ENCODE measurements at places on chromosomes 6 and 20.

- DNase-seq: no peak
These were observed 19.9 kb downstream of the COL9A1 start for GRCh38 chr6:70282919-70283461.

GRCh38 chr6:129609635-129610034 is 100.3 kb downstream of the ARHGAP18 start:
- no peak for DNase-seq

DNA sequence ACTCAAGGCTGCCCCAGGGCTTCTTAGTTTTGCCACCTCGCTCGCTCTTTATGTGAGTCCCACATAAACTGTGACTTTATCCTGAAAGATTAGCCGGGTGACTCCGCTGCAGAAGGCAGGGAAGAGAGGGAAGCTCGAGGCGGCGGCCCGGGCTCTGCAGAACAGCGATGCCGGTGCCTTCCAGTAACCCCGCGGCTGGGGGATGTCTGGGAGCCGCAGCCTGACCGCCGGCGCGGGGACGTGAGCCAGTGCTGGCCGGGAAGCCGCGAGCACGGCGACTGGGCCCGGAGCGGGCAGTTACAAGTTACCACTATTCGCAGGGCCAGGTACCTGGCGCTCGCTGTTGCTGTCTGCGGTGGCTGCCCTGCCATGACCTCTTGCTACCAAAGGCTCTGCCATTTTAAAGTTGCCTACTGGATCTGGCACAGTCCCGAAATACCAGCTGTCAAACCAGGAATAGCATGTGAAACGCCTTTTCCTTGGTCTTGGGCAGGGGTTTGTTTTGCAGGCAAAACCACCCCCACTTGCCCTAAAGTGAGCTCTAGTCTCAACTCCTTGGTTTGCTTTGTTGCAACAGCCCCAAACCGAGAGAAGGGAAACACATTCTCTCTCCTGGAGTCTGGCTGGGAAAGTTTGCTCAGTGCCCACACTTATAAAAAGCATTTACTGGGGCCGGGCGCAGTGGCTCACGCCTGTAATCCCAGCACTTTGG is 124.0 kb upstream of the SLC2A12 start:
- peak; percentile 77 for DNase-seq

- DNase-seq: no peak
These were observed 851 bp downstream of the SNX5 start for GRCh38 chr20:17967521-17968365.

DNA sequence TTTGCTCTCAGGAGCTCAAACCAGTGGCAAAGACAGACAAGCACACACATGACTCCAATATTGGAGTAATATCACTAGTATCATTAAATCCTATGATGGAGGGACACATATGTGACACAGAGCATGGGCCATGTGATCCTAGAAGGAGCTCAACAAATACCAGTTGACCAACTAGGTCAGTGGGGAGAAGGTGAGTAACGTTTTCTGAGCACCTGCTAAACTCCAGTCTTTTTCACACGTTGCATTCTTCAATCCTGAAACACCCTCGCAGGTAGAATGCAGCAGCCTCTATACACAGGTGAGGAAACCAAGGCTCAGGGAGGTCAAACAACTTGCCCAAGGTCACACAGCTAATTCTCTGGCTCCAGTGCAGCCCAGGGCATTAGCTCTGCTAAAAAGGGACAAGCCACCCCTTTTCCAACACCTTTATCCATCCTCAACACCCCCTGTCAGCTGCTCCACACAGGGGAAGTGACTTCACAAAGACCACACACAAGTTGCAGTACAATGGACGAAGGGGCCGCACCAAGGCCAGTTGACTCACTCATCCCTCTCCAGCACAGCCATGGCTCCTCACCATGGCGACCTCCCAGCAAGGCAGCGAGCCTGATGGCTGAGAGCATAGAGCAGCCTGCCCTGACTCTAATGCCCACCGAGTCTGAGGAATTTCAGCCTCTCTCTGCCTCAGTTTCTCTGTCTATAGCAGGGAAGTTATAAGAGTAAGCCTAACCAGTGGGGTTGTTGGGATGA is 4.4 kb downstream of the CAPN11 start:
- DNase-seq: no peak

DNA sequence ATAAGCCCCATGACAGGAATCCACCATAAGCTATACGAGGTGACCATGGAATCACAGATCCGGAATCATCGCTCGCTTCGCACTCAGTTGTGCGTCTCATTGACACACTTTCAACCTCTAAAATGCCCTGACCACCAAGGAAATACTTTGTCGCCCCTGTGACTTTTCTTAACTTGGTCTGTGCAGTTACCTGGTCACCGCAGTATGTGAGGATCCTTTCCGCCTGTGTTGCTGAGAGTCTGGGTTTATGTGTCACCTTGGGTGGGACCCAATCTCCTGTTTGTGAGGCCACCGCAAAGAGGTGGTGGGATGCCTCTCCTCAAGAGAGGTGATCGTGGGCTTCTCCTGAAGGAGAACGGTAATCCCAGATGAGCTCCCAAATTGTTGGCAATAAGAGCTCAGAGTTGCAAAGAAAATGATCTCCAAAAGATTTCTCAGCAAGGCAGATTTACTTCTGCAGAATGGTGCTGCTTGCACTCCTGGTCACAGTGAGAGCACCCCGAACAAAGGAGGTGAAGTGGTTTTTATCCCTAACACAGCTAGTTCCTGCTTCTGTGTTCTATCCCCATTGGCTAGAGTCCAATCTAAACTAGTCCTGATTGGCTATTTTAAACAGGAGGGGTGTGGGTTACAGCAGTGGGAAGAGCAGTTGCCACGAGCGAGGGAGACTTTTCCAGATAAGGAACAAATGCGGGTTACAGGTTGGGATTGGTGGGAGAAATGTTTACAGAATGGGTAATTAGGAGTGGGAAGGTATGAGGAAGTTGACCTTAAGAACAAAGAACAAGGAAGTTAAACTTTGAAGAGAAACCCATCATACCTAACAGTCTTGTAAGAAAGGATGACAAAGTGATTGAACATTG is 9.1 kb upstream of the ZNFX1 start:
- DNase-seq: no peak

All from right lobe of liver (tissue), 6 donors.